ENCODE measurements at places on chromosomes 4 and X.

- DNase-seq = no peak
These were observed 1264.7 kb downstream of the PCDH7 start for GRCh38 chr4:31984872-31985271.

GRCh38 chr4:3284734-3285557, 7.9 kb upstream of the RGS12 start:
- no peak for DNase-seq

DNA sequence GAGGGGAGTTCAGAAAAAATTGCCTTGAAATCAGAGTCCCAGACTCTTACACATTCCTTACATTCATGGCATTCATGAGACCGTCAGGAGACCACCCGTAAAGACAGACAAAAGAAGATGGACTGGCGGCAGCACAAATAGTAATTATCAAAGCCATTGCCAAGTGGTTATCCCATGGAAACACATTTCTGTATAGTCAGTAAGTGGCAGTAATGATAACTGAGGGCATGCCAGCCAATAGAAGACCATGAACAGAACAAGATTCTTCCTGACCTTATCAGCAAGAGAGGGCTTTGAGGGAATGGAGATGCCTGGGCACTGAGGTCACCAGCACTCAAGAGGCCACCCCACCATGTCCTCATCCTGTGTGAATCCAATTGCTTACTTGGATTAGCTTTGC, 121.7 kb upstream of the HCCS start:
- DNase-seq = no peak

- DNase-seq = no peak
These were observed 1217.0 kb upstream of the PRKX start for GRCh38 chrX:4930426-4930825.

DNA sequence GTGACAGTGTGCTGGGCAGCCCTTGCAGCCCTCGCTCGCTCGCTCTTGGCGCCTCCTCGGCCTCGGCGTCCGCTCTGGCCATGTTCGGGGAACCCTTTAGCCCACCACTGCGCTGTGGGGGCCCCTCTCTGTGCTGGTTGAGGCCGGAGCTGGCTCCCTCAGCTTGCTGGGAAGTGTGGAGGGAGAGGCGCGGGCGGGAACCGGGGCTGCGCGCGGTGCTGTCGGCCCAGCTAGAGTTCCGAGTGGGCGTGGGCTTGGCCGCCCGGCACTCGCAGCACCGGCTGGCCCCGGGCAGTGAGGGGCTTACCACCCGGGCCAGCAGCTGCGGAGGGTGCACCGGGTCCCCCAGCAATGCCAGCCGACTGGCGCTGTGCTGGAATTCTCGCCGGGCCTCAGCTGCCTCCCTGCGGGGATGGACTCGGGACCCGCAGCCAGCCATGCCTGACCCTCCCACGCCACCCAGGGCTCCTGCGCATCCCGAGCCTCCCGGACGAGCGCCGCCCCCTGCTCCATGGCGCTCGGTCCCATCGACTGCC, 770.1 kb upstream of the GALNTL6 start:
- DNase-seq = no peak

- DNase-seq = no peak
These were observed 133.2 kb downstream of the ARHGAP6 start for GRCh38 chrX:11532291-11533078.

DNA sequence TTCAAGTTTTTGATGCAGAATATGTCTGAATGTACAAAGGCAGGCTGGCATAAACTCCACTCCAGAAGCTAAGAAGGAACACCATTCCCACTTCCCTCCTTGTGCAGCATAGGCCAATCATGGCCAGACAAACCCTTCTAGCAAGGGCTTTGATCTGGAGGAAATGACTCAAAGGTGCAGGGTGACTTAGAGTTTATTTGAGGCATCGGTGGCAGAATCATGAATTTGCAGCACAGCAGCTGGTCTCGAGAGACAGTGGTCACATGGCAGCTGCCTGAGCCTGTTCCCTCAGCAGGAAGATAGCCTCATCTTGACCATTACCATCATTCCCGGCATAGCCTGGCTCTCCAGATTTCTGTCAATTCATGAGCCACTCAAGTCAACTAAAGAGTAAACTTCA, 154.5 kb downstream of the ATP10D start:
- DNase-seq = no peak

DNA sequence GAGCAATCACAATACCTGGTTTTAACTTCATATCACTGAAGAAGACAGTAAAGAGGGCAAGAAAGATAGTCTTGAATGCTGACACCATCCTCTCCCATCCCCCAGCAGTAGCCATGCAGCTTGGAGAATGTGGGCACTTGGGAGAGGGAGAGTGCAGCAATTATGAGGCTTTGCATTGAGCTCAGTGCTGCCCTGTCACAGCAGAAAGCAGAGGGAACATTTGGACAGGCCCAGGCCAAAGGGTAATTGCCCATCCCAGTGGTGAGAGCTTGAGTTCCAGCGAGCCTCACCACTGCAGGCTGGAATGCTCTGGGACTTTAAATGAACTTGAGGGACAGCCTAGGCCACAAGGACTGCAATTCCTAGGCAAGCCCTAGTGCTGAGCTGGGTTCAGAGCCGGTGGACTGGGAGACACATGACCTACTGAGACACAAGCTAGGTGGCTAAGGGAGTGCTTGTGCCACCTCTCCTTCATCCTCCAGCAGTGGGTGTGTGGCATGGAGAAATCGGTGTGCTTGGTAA, 36.3 kb downstream of the CORIN start:
- DNase-seq = no peak

DNA sequence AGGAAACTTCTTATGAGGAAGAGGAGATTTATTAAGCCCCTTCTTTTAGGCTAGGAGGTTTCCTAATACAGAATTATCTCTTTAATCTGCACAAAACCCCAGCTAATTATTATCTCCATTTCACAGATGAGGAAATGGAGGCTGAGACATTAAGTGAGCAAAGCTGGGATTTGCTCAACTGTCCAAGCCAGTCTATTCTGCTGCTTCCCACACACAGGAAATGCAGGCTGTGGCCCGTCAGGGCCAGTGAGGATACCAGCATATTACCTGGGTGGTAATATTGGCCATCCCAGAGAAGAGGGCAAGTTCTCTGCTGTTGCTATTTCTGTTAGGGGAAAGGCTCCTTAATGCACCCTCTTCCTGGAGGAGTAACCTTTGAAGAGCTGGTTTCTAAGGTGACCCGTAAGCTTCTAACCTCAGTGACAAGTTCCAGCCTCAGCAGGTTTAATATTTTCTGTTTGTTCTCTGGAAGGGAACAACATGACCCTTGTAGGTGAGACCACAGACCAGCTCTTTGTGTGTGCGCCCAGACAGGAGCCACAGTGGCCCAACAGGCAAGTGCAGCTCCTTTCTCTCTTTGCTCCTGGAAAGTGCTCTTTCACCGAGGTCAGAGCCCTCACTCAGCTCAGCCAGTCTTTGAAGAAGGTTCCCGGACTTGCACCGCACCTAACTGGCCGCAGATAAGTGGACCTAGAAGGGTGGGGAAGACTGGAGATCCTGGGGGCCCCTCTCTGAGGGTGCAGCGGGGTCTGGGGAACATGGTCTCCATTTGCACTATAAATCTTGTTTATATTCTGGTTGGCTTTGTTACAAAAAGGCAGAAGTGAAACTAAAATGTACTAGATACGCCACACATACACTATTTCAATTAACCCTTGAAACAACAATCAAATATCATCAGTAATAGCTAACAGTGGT, 35.5 kb downstream of the TBC1D9 start:
- DNase-seq = no peak

DNA sequence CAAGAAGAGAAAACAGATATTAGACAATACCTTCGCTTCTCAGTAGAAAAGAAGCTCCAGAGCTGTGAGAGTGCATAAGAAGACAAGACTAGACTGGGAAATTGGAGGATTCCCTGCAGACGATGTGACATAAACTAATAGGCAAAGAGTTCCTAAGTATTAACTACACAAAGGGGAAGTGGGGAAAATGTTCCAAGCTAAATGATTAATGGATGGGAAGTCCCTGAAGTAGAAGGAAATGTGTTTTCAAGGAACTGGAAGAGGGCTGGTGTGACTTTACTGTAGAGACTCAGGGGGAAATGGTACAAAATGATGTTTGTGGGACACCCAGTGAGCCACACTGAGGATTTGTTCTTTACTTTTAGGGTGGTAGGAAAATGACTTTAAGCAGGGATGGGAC, 69.7 kb upstream of the DCLK2 start:
- no peak for DNase-seq

- DNase-seq = no peak
These were observed 538 bp downstream of the STBD1 start for GRCh38 chr4:76306882-76307659.

GRCh38 chr4:162485486-162485885, 321.7 kb upstream of the FSTL5 start:
- DNase-seq = no peak

DNA sequence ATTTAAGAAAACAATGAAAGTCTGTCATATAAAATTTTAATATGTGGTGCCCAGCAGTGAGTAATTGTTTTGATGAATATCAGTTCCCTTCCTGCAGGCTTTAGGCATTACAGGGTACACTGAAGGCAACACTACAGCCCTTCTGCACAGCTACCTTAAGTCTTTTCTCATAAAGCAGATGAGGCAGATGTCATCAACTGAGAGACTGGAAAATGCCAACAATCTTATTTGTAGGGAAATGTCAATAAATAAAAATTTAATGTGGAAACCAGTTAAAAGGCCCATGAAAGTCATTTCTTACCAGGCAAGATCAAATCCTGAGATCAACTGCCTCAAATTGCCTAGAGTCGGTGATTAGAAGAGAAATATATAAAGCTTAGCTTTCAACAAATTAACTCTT, 193.4 kb upstream of the NWD2 start:
- DNase-seq = no peak

- no peak for DNase-seq
These were observed 103.4 kb upstream of the PAK3 start for GRCh38 chrX:110992611-110993010.

DNA sequence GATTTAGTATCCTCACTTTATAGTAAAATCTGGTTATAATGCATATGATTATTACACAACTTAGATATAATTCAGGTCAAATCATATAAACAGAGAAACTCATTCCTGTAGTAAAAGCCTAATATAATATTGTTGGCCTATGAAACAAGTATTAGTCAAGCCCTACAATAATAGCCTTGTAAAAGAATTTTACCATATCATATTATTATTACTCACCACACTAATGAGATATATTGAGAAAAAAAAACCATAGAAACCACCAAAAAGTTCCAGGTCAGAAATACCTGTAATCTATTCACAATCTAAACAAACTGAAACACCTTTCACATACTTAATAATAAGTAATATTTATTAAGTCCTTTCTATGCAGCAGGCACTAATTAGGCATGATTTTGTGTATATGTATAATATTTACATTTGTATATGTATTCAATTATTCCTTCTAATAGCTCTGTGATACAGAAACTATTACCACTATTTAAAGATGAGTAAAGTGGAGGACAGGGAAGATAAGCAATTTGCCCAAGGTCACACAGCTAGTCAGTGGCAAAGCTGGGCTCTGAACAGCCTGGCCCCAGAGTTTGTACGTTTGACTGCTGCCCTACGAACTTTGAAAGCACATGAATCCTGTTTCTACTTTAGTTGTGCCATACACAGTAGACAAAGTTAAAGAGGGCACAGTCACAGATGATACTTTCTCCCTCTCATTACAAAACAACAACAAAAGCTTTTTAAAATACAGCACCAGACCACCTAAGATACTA, 9.0 kb downstream of the ZNF827 start:
- no peak for DNase-seq

DNA sequence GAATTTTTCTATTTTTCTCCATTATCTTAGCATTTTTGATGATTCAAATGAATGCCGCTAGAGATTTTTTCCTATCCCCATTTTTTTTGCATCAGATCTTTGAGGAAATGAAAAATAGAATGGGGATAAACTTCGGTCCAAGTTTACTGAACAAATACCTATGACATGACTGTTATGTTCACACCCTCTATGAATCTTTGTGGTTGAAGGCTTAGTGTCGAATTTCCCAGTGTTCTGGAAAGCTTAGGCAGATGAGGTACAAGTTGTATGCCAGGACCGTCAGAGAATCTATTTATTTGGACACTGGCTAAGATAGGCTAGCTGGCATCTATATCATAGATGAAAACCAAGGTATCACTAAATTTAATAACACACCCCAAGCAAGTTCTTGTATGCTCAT, 123.4 kb downstream of the SPCS3 start:
- no peak for DNase-seq

GRCh38 chrX:47540754-47541538, 20.1 kb upstream of the ARAF start:
- no peak for DNase-seq

DNA sequence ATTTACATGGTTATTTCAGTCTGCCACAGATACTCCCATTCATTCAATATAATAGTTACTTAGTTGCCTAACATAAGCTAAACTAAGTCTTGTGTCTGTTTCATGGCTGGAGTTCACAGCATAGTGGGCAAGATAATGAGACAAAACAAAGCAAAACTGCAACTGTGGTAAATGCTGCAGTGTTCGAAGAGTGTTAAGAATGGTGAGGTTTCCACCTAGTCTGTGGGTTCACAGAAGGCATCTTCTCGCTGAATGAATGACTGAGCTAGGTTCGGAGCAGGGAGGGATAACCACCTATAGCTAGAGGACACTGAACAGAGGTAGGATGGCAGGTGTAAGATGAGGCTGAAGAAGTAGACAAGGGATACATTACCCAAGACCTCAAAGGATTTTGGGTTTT, 171.0 kb downstream of the FBXW7 start:
- DNase-seq = no peak

GRCh38 chrX:41472231-41472815, 25.2 kb downstream of the NYX start:
- no peak for DNase-seq

- DNase-seq = no peak
These were observed 45.2 kb upstream of the HGFAC start for GRCh38 chr4:3396600-3396999.

DNA sequence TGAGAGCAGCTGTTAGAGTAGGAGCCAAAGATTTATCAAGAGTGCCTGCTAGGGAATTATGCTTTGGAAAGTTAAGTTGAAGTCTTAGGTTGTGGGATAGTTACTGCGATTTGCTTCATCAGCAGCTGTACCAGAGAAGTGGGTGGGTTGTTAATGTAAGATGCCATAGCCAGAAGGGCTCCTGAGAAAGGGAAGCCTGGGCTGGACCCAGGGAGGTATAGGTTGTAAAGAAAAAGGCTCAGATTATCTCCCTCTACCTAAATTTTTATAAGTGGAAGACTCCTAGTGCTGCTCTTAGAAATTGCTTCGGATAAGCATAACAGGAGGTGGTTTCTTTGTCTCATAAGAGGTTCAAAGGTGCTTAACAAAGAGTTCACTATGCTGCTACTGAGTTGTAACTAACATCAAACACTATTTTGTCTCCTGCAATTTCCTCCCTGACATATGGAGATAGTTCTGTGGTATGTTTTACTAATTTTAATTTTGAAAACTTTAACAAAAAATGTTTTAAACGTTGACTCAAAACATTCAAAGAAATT, 356.9 kb downstream of the DTHD1 start:
- DNase-seq = no peak

- DNase-seq = no peak
These were observed 1.7 kb upstream of the SPARCL1 start for GRCh38 chr4:87530868-87531267.

DNA sequence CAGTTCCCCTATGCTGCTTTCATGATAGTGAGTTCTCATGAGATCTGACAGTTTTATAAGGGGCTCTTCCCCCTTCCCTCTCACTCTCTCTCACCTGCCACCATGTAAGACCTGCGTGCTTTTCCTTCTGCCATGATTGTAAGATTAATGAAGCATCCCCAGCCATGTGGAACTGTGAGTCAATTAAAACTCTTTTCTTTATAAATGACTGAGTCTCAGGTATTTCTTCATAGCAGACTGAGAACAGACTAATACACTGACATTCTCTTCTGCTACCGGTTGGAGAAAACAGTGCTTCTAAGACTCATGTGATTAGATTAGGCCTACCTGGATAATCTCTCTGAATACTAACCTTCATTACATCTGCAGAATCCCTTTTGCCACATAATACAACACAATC, 45.4 kb upstream of the TRPC5OS start:
- DNase-seq = no peak
